ENCODE measurements at places on chromosomes 2 and 18.

- DNase-seq, result no peak
Measured at GRCh38 chr2:117960231-117960630, 53.6 kb downstream of the CCDC93 start.

DNA sequence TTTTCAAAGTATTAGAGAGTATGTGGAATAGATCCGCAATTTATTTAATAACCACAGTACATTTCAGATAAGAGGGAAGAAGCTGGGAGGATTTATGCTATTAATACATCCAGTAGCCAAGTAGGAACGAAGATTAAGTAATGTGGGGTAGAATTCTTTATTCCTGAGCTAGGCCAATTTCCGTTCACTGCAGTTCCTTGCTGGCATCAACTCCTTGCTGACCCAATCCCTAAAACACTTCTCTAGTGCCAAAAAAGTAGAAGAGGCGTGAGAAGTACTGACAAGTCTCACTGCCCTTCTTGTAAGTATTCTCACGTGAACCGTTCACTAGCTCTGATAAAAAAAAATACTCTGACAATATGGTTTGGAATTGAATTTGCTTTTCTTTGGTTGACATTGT is 211.4 kb downstream of the EPHA4 start:
- DNase-seq, result no peak

GRCh38 chr2:3587432-3587831 is 7.5 kb upstream of the COLEC11 start:
- DNase-seq, result no peak

DNA sequence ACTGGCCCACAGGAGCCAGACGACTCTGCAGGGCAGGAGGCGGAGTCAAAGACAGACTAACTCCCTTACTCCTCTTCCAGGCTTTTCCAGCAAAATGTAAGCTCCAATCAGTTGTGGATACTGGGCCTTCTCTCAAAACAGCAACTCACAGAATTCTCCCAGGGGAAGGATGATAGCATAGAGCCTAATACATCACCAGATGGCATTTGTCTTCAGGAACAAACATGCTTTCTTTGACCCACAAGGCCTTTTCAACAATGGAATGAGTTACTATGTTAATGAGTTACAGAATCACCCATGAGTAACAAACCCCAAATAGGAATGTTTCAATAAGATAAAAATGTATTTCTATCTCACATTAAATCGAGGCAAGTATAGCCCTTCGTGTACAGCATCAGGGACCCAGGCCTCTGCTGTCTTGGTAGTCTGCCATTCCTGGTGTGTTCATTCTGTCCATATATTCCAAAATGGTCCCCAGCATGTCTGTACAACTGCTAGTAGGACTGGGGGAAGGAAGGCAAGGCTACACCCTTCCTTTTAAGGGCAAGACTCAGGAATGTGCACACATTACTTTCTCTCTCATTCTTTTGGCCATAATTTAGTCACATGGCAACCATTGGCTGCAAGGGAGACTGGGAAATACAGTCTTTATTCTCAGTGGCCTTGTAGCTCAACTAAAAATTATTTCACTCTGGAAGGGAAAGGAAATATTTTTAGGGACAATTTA is 76.4 kb downstream of the BOD1L2 start:
- DNase-seq, result no peak

GRCh38 chr2:160433466-160434140 is 60.0 kb downstream of the RBMS1 start:
- DNase-seq, result peak; percentile 5

- peak; percentile 46 for DNase-seq
Measured at GRCh38 chr2:24409700-24410556, 49.6 kb upstream of the ITSN2 start.

DNA sequence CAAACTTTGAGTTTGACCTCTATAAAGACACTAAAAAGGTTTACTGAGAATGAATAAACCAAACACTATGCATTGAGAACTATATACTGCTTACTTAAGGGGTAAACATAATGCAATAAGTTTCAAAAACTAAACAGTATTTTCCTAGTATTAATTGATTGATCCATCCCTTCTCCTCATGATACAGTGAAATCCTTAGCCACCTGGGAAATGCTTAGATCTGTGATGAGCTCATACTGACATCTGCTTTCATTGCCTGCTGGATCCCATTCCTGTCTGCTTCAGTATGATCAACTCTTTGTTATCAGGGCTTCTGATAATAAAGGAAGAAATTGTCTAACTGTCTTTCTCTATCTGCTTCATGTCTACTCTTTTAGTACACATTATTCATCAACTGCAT is 74.9 kb upstream of the UBE2E3 start:
- no peak for DNase-seq

DNA sequence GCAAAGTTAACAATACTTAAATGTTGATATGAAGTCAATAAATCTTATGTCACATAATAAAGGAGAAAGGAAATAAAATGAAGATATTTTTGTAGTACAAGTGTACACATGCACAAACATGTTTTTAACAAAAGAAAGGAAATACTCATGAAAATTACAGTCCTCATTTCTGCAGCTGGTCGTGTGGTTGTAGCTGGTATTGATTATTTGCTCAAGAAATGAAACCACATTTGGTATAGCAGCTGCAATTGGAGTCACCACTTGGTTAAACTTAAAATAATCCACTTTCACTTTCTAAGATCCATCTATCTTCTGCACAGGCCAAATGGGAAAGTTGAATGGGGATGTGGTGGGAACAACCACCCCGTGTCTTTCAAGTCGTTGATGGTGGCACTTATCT is 580.5 kb upstream of the NRXN1 start:
- no peak for DNase-seq

Data from NCI-H1105 (cell line).